ENCODE measurements at places on chromosomes 7 and 10.

GRCh38 chr7:650339-651031 lies 76.0 kb upstream of the DNAAF5 start:
- H3K27ac ChIP-seq = no peak overlapping the region
- H3K36me3 ChIP-seq = no peaks in the 10 kb centered on the region

DNA sequence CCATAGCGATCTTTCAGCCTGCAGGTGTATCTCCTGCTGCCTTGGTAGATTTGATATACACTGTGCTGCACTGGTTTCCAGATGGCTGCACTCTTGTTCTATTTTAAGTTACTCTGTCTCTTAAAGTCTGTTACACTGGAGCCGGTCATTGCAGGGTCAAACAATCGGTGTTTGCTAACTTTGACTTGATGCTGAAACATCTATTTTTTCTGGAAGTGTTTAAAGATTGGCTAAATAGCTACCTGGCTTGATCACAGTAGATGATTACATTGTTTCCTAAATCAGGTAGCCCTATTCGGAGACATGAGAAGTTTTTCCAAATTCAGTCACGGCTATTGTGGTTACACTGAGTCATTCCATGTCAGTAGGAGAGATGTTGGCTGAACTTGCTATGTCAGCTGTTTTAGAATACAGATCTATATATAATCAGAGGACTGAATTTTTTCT lies 574.8 kb downstream of the ETV1 start:
- no peak for DNase-seq
- H3K36me3 ChIP-seq = no peaks in the 10 kb centered on the region
- H3K27ac ChIP-seq = no peak overlapping the region
- no peak overlapping the region for H3K4me3 ChIP-seq

DNA sequence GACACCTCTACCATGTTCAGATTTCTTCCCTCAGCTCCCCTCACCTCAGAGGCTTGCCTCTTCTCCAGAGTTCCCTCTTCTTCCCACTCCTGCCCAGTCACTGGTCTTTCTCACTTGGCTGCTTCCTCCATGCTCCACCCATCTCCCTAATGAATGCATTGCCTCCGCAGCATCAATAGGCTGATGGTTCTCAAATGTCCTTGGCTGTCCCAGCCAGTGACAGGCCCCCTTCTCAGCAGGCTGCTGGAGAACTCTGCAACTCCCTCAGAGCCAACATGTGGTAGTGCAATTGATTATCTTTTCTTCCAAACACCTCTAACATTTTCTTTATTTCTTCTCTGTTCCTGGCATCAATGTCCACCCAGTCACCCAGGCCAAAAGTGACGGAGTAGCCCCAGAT lies 218.2 kb downstream of the RELN start:
- no peaks in the 10 kb centered on the region for H3K36me3 ChIP-seq
- no peak overlapping the region for H3K27ac ChIP-seq
- no peaks in the 10 kb centered on the region for H3K4me1 ChIP-seq
- DNase-seq = no peak

GRCh38 chr7:64494912-64495461 lies 67.9 kb downstream of the ZNF680 start:
- H3K36me3 ChIP-seq = peaks cover 4% of the 10 kb centered on the region
- peaks cover 2% of the 10 kb centered on the region for H3K27me3 ChIP-seq
- no peak overlapping the region for H3K27ac ChIP-seq
- no peak overlapping the region for H3K4me3 ChIP-seq

GRCh38 chr10:62597226-62597625 lies 207.3 kb upstream of the ADO start:
- no peaks in the 10 kb centered on the region for H3K27me3 ChIP-seq
- no peak overlapping the region for H3K27ac ChIP-seq
- no peak overlapping the region for H3K4me3 ChIP-seq
- peaks cover 22% of the 10 kb centered on the region for H3K4me1 ChIP-seq

GRCh38 chr10:129786216-129786615 lies 177.9 kb downstream of the EBF3 start:
- no peaks in the 10 kb centered on the region for H3K4me1 ChIP-seq
- no peak overlapping the region for H3K27ac ChIP-seq
- H3K36me3 ChIP-seq = peaks cover 7% of the 10 kb centered on the region
- H3K4me3 ChIP-seq = no peak overlapping the region

DNA sequence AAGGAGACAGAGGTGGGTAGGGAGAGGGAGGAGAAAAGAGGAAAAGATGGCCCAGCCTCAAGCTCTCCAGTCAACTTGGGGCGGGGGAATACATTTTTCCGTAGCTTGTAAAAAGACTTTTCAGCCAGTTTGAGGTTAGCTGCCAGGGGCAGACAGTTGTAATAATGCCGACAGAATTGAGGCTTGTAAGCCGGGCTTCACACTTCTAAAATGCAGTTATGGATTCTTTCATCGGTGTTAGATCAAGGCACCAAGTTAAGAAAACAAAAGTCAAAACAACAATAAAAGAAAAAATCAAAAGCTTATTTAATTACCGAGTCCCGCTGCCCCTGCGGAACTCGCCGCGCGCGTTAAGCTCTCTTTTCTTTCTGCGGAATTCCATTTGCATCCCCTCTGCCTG lies 448 bp upstream of the EVX1 start:
- peaks cover 68% of the 10 kb centered on the region for H3K27me3 ChIP-seq
- peak overlapping the region; percentile 64 for H3K4me3 ChIP-seq
- peaks cover 18% of the 10 kb centered on the region for H3K4me1 ChIP-seq

Measured in HFFc6 (cell line).